ENCODE measurements at places on chromosomes 1 and 21.

GRCh38 chr1:235018720-235019444 is 109.8 kb downstream of the TOMM20 start:
- no peak for DNase-seq

- DNase-seq, result no peak
Measured at GRCh38 chr21:44710294-44710665, 1.1 kb downstream of the TSPEAR start.

- no peak for DNase-seq
Measured at GRCh38 chr1:110094931-110095654, 17.1 kb upstream of the UBL4B start.

DNA sequence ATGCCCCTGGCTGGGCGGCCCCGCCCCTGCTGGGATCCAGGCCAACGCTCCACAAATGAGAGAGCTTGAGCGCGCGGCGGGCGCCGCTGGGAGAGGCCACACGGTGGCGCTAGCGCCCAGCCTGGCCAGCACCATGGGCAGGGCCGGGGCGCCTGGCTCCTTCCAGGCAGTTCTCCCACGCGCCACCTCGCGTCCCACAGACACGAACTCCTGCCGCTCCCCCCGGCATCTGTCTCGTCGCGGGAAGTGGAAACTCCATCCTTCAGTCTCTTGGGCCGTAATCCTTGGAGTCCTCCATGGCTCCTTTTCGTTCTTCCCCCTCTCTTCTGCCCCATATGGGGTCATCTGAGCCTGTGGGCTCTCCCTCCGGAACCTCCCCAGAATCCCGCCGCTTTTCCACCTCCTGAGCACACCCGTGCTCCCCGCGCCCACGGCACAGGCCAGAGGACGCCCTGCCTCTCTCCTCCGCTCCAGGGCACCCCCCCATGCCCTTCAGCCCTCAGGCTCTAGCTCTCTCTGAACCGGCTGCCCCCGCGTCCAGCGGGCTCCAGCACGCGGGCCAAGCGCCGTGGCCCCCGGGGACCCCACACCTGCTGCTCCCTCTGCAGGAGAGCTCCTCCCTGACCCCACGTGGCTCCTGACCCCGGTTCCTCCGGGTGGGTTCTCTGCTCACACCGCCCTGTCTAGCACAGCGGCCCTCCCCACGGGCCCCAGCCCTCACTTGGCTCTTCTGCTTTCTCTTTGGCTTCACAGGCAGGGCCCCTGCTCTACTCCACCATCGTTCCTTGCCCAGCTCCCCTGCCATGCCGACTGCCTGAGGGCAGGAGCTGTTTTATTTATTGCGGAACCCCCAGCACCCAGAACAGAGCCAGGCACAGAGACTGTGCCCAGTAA is 31.9 kb upstream of the EDN2 start:
- DNase-seq, result peak; percentile 77

GRCh38 chr1:201181323-201181722 is 9.3 kb upstream of the IGFN1 start:
- DNase-seq, result no peak

DNA sequence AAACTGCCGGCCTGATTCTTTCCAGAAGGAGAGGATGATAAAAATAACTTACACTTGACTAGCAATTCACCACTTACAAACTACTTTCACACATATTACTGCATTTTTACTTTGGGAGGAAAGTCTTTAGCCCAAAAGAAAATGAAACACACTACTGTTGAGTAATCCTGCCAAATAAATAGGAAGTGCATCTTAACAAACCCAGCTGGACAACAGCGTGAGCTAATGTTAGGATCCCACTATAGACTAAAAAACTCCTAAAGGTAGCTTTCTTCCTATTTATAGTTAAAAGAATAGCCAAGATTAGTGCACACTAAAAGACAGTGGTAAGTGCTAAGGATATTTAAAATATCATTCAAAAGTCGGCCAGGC is 83.8 kb downstream of the HSF2BP start:
- no peak for DNase-seq

GRCh38 chr1:36279110-36279788 is 26.9 kb upstream of the SH3D21 start:
- DNase-seq, result no peak

DNA sequence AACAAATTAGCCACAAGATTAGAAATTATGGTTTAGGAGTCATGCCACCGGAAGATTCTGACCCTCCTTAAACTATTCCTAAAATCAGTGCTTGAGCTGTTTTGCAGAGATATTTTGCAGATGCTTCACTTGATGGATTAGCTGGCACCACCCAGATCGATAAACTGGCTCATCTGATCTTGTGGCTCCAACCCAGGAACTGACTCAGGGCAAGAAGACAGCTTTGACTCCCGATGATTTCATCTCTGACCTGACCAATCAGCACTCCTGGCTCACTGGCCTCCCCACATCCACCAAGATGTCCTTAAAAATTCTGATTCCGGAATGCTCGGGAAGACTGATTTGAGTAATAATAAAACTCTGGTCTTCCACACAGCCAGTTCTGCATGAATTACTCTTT is 221.6 kb downstream of the RHOU start:
- DNase-seq, result no peak

GRCh38 chr1:180188684-180189175 is 34.1 kb downstream of the QSOX1 start:
- no peak for DNase-seq

- DNase-seq, result no peak
Measured at GRCh38 chr1:19096990-19097389, 113.1 kb downstream of the UBR4 start.

- no peak for DNase-seq
Measured at GRCh38 chr21:42151148-42151947, 67.6 kb upstream of the ABCG1 start.

DNA sequence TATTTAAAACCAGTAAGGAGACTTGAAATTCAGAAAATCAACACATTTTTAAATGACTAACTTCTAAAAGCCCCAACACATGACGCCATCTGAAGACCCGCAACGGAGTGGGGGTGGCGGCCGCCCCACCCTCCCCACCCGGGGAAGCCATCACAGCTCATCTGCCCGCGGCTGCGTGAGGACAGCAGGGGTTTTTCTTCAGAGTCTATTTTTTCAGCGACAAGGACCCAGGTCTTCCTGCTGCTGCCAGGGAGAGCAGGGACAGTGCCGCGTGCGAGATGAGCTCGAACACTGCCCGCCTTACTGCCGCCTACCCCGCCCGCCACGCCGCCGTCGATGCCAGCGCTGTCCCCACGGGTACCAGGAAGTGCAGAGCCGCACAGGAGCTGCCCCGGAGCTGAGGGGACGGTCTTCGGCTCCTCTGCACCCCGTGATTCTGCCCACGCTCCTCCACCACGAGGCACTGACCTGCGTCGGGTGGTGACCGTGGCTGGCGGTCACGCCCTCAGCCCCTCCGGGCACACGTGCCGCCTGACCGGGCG is 79.0 kb downstream of the SKI start:
- DNase-seq, result no peak

- no peak for DNase-seq
Measured at GRCh38 chr1:213685992-213686582, 301.7 kb upstream of the PROX1 start.

- DNase-seq, result no peak
Measured at GRCh38 chr1:87058343-87058649, 143.9 kb downstream of the HS2ST1 start.

- no peak for DNase-seq
Measured at GRCh38 chr1:168304865-168305264, 24.2 kb downstream of the TBX19 start.

- no peak for DNase-seq
Measured at GRCh38 chr1:14282707-14283106, 315.8 kb upstream of the KAZN start.

GRCh38 chr1:6832531-6833188 is 47.4 kb downstream of the CAMTA1 start:
- no peak for DNase-seq

DNA sequence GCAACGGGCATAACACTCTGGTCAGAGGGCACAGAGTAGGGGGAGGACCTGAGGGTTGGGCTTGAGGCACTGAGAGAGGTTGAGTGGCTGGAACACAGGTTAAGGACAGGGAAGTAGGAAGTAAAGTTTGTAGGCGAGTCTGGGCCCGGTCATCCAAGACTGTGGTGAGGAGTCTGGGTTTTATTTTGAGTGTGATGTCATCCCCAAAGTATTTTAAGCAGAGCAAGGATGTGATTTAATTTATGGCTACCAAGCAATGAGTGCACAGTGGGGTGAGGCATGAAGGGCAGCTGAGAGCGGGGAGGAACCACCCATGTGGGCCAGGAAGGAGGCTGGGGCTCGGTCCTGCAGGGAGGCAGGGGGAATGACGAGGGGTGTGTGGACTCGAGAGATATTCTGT is 11.2 kb upstream of the VWA5B1 start:
- DNase-seq, result no peak

DNA sequence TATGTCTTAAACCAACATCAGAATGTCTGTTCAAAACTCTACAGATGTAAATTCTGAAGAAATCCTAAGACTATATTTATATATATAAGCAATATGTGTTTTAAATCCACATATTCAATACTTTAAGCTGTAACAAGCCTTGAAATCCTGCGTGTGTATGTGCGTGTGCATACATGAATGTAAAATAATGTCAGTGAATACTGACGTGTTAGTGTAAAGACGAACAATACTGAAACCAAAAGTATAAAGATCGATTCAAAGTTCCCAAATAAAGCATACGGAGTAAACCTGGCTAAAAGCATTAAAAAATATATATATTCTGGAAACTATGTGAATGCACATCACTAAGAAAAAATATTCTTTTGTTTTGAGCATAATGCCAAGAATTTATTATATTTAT is 668.6 kb upstream of the NCAM2 start:
- no peak for DNase-seq

GRCh38 chr1:38524025-38524641 is 335.4 kb downstream of the RRAGC start:
- DNase-seq, result no peak

DNA sequence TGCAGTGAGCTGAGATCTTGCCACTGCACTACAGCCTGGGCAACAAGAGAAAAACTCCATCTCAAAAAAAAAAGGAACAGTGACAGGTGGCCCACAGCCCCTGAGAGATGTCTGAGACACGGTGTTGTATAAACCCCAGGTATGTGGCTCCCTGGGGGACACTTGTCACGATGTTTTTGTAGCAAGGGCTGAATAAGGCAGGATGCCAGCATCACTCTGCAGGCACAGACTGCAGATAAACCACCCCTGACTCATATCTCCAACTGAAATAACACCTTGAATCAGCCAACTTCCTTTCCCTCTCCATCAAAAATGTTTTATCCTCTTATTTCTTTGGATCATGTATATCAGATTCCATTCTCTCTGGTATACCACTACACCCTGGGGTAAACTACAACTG is 52.5 kb downstream of the NMNAT2 start:
- DNase-seq, result no peak

- DNase-seq, result no peak
Measured at GRCh38 chr1:206579747-206580437, 32.4 kb downstream of the EIF2D start.

DNA sequence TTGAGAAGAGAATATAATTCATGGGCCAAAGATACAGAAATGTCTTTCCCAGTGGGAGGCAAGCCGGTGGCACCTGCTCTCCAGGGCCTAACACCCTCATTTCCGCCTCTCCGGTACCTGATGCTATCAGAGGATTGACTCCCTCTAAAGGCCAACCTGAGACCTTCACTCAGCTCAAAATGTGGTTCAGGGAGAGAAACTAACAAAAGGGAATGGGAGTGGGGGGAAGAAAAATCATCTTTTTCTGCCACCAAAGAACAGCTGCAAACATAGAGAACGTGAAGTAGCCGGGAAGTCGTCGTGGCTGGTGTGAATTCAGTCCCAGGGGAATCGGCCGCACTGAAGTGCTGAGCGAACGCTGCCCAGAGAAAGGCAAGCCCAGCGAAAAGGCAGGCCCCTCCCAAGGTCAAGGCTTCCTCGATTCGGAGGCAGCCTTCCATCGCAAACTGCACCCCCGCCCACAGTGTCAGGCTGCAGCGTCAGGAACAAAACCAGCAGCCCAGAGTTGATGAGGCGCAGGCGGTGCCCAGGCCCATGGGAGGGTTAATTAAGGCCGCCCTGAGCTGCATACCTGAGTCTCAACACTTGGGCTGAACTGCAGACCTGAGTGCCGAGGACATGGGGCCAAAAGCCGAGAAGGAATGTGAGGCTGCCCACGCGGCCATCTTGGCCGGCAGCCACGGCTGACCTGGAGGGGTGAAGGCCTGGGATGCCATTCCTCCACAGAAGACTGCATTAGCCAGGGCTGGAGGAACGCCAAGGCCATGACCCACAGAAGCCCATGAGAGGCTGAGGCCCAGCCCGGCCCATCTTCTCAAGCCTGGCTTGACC is 160.2 kb downstream of the PSMG1 start:
- DNase-seq, result no peak

DNA sequence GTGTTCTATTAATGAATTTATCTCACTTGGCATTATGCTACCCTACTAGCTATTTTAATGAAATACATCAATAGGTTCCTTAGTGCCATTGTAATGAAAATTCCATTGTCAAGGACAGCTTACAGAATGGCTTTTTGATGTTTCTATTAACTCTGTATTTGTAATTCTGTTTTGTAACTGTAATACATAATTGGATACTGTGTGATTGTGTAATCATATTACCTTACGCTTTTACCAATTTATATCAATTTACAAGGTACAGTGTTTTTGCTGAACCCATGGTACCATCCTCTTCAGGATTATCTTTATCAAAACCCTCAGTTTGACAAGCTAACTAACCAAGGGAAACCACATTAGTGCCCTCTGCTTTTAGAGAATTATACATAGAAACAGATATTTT is 277.9 kb downstream of the LRRC7 start:
- DNase-seq, result no peak

- no peak for DNase-seq
Measured at GRCh38 chr1:110083866-110084226, 13.4 kb upstream of the ALX3 start.

DNA sequence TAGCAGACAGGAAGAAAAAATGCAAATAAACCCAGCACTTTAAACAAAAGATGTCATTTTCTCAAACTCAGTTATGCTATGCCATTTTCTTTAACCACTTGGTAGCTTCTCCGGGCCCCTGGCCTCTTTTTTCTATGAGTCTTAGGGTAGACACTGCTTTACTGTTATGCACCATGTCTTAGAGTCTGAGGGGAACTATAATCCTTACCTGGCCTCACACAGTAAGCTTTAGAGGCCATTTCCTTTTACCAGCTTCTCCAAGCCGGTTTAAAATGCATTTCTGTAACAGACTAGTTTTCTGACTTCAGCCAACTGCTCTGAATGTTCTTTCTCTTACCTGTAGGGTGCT is 73.7 kb upstream of the EDEM3 start:
- no peak for DNase-seq

- no peak for DNase-seq
Measured at GRCh38 chr1:161817176-161817730, 51.1 kb downstream of the ATF6 start.

DNA sequence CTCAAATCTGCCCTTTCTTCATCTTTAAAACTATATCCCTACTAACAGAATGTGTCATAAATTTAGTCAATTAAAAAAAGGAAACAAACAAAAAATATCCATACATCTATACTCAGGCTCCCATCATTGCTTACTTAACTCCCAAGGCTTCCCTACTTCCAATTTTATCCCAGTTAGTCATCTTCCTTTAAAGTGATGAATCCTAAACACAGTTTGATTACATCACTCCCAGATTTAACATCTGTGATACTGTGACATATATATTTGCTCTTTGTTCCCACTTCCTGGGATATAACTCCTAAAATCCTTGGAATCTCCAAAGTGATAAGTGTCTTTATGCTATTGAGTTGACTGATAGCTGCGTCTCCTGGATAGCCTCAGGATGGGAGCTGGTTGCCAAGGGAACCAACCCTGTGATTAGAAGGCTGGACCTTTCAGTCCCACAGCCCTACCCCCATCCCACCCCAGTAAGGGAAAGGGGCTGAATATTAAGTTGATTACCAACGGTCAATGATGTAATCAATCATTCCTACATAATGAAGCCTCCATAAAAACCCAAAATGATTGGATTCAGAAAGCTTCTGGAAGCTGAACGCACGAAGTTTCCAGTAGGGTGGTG is 21.6 kb downstream of the GLMN start:
- DNase-seq, result no peak

Measured in AG09319 (cell line).